Activated CD8-positive, alpha-beta T cell treated with anti-CD3 and anti-CD28 coated beads, Interleukin-2, amount 10 ng/mL, durations not matched to agents 7 days and 5 days (primary cell): ENCODE measurements at places on chromosomes 4 and X. TPM values are rescaled to one million over a fixed set of nuclear protein-coding genes. Genes with fewer than 3 reads are reported as not detected.

DNA sequence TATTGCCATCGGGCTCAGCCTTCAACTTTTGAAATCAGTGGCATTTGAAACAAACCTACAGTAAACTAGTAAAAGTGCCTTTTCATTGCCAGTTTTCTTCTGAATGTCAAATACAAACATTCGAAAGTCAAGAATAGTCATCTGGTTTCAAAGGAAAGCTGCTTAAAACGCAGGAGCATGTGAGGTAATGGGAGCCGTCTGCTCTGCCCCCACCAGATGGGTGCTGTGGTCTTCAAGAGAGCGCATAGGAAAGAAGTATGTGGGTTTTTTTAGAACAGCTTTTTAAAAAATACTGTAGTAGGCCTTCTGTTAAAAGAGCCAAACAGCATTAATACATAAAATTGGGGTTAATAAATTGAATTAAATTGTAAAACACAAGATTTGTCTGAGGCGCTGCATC lies 88.6 kb downstream of the STOX2 start:
- H3K4me1 ChIP-seq: no peaks in the 10 kb centered on the region
- H3K4me3 ChIP-seq: no peak overlapping the region
- no peaks in the 10 kb centered on the region for H3K36me3 ChIP-seq
- DNase-seq: no peak

The TMPRSS11F gene
- not detected for total RNA-seq

- H3K27me3 ChIP-seq: peaks cover 7% of the 10 kb centered on the region
- H3K4me1 ChIP-seq: no peaks in the 10 kb centered on the region
Measured at GRCh38 chr4:25878676-25879075, 15.9 kb upstream of the SEL1L3 start.

GRCh38 chrX:138011468-138011867 lies 445.5 kb downstream of the ZIC3 start:
- no peaks in the 10 kb centered on the region for H3K27me3 ChIP-seq
- no peaks in the 10 kb centered on the region for H3K4me1 ChIP-seq
- DNase-seq: no peak
- H3K4me3 ChIP-seq: no peak overlapping the region
- H3K27ac ChIP-seq: no peak overlapping the region

DNA sequence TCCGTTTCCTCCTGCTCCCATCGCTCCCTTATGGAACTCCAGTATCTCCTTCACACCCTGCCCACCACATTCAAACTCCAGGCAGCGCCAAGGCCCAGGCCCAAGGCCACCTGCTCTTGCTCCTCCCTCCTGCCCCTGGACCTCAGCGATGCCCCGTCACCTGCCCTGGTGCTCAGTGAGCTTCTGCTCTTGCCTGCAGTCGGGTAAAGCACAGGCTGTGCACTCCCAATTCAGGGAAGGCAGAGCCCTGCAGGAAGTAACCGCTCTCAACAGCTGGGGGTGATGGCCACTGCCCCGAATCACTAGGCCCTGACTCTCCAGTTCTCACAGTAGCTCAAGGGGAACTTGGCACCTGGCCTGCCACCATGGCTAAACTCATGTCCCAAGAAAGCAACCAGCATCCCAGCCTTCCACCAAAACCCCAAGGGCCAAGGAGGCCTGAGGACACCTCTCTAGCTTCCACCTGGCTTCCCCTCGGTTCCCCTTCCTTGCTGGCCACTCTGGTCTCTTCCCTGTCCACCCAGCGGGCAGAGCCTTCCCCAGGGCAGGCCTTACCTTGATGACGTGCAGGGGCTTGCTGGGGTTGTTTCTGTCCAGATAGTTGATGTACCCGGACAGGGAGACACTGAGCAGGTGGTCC lies 29.3 kb downstream of the WDR1 start:
- no peak for DNase-seq
- H3K27ac ChIP-seq: peak overlapping the region; percentile 30
